Spinal cord (tissue), 10 donors: ENCODE measurements at places on chromosomes 4 and X.

GRCh38 chr4:99790796-99791617 is 25.6 kb upstream of the DAPP1 start:
- no peak for DNase-seq

DNA sequence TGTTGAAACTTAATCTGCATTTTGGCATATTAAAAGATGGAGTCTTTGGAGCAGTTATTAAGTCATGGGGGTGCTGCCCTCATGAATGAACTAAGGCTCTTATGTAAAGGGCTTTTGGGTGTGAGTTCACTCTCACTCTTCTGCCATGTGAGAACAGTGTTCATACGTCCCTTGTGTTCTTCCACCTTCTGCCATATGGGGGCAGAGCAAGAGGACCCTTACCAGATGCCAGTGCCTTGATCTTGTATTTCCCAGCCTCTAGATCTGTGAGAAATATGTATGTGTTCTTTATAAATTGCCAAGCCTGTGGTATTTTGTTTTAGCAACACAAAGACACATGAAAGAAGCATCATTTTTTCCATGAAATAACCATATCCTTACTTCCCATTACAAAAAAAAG is 213.9 kb downstream of the SPOCK3 start:
- no peak for DNase-seq

- DNase-seq, result no peak
Observed at GRCh38 chr4:34371676-34372075, 1872.6 kb downstream of the ARAP2 start.

GRCh38 chr4:180610324-180610723 is 1632.9 kb upstream of the TENM3 start:
- DNase-seq, result no peak

GRCh38 chr4:37891260-37892159 is 626 bp downstream of the TBC1D1 start:
- DNase-seq, result no peak

DNA sequence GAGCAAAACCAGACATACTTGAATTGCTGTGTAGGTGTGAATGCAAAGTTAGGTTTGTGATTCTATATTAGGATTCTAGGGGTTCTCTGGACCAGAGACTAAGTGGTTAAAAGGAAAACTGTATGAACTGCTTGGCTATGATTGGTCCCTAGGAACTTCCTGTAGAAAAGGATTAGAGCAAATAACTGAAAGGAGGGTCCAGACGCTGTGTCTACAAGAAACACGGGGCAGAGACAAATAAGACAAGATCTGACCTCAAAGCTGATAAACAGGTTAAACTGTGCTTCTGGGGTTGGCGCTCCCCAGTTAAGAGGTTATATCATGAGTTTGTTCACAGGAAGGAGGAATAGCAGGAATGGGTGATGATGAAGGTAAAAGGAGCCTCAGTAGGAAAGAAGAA is 183.6 kb downstream of the MGST2 start:
- peak; percentile 89 for DNase-seq

GRCh38 chrX:2231570-2232192 is 269.1 kb downstream of the DHRSX start:
- DNase-seq, result no peak

- no peak for DNase-seq
Observed at GRCh38 chr4:7778510-7779431, 160.9 kb downstream of the AFAP1 start.

DNA sequence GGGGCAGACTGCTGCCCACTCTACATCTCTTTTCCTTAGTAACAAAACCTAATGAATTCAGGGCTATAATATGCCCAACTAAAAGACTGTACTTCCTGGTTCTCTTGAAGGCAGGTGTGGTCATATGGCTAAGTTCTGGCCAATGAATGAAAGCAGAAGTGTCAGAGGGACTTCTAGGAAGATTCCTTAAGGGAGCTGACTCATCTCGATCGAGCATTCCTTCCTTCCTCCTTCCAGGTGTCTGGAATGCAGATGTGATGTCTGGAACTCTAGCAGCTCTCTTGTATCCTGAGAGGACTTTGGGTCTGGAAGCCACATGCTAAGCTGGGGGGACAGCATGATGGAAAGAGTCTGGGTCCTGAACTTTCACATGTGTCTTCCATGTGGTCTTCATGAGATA is 116.2 kb upstream of the STX18 start:
- no peak for DNase-seq

GRCh38 chr4:160352637-160353036 is 1249.8 kb downstream of the RAPGEF2 start:
- no peak for DNase-seq

DNA sequence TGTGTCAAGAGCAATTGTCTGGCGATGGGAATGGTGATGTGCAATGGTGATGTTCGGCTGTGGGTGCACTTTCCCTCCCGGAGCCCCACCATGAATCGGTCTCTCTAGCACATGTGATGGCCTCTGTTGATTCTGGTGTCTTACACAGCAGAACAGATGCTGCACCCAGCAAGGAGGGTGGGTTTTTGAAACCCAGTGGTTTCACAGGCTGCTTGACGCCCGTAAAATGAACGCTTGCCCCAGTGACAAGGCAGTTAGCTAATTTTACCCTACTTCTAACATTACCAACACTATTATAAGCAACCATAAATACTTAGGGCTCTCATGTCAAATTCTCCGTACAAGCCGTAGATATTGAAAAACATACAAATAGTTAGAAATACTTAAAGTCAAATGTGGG is 5.9 kb upstream of the ANOS1 start:
- no peak for DNase-seq

DNA sequence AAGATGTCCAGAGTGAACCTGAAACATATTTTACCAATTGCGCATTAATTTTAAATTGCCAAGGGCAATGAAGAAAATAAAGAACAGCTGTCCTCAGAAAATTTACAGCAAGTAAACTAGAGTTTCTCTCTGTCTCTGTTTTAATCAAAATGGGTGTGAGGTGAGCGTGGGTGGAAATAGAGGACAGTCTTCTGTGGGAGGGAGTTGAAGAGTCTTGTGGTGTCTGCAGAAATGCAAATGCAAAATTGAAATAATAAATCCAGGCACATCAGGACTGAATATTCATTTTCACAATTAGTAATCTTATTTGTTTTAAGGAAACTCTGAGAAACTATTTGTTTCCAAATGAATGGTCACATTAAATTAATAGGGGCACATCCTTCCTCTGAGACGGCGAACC is 192.0 kb downstream of the ARHGAP10 start:
- no peak for DNase-seq

GRCh38 chr4:37383579-37384229 is 139.2 kb downstream of the NWD2 start:
- DNase-seq, result peak; percentile 62
